ENCODE measurements at places on chromosomes 11 and 22.

DNA sequence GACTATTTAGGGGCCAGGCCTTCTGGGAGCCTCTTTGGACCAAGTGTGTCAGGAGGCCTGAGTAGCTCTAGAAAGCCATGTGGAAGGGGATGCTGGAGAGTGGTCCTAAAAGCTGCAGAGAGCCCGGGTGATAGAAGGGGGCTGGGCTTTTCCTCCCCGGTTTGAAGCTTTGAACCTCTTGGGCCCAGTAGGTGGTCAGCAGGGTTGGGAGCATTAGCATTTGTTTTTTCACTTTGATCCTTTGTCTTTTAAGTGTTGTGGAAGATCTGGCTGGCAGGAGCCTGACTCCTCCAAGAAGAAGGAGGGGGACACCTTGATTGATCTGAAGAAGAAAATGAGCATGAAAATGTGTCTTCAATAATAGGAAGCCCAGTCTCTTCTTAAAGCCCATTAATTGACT is 596.6 kb downstream of the INSC start:
- no peak for DNase-seq

GRCh38 chr11:30889143-30889794 is 303.1 kb upstream of the MPPED2 start:
- DNase-seq = no peak

DNA sequence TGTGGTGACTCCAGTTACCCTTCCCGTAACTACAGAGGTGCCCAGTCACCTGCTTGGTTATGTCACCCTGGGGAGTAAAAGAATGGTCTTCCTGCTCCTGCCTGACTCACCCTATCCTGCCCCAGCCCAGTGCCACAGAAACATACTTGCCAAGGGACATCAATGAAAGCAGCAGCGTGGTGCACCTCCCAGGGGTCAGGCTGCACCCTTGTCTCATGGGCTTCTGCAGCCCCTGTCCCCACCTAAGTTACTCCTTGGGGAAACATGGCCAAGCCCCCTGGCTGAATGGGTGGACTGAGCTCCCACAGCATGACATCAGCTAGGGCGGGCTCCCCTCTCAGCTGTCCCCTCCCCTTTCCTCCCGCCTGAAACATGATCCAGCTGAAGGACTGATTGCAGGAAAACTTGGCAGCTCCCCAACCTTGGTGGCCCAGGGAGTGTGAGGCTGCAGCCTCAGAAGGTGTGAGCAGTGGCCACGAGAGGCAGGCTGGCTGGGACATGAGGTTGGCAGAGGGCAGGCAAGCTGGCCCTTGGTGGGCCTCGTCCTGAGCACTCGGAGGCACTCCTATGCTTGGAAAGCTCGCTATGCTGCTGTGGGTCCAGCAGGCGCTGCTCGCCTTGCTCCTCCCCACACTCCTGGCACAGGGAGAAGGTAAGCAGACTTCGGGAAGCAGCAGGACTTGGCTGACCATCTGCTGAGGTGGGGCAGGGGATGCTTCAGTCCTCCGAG is at the start of gene HTR3A:
TSS of gene HTR3A (plus strand) at position 368 of the 730 bp plus-strand sequence. CDS start at position 586, 218 bp downstream.
- DNase-seq = no peak

GRCh38 chr22:46308283-46308988 is 11.8 kb downstream of the GTSE1 start:
- DNase-seq = no peak

DNA sequence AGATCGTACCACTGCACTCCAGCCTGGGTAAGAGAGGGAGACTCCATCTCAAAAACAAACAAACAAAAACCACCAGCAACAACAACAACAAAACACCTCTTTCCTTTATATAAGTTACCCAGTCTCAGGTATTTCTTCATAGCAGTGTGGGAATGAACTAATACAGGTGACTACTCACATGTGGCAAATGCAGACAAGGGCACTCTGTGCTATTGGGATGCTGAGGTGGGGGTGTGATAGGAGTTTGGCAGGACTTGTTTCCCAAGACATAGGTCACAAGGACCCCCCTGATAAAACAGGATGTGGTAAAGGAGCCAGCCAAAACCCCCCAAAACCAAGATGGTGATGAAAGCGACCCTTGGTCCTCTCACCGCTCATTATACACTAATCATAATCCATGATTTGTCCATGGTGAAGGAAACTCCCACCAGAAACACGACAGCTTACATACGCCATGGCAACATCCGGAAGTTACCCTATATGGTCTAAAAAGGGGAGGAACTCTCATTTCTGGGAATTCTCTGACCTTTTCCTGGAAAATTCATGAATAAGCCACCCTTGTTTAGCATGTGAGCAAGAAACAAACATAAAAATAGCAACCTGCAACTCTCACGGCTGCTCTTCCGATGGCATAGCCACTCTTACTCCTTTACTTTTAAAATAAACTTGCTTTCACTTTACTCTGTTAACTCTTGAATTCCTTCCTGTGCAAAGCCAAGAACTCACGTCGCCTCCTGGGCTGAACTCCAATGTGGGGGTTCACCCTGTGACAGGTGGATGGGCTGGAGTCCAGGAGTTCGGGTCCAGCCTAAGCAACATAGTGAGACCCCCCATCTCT is 18.8 kb upstream of the INCENP start:
- no peak for DNase-seq

GRCh38 chr11:23606191-23606590 is 745.9 kb upstream of the CCDC179 start:
- no peak for DNase-seq

DNA sequence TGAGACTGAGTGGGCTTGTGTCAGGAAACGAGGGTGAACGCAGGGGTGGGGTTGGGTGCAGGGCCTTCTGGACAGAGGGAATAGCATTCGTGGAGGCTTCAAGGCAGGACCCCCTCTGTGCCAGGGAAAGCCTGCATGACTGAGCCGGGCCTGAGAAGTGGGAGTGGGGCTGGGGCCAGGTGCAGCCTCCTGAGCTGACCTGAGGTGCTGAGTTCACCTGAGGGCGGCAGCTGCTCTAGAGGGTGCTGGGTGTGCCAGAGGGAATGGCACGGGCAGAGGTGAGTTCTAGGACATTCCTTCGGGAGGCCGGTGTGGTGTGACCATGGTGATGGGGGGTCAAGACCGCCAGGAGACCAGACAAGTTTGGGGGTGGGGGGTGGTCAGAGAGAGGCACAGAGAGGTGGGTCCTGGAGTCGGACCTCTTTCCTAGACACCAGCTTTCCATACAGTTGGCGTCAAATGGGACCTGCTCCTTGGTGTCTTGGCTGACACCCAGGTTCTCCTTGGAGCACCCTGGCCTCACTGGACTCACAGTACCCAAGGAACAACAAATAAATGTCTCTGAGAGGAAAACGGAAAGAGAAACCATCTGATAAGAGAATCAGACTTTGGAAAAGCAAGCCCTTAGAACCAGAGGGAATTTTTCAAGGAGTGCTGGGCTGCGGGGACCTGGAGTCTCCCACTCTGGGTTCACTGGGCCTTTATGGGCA is 7.7 kb downstream of the MPPED1 start:
- DNase-seq = no peak

GRCh38 chr11:99376463-99376862 is 355.7 kb downstream of the CNTN5 start:
- DNase-seq = no peak
